ENCODE measurements at places on chromosomes 3 and 15. TPM values are rescaled to one million over a fixed set of nuclear protein-coding genes. Genes with fewer than 3 reads are reported as not detected.

BMF gene
- total RNA-seq: 8.5 TPM

DNA sequence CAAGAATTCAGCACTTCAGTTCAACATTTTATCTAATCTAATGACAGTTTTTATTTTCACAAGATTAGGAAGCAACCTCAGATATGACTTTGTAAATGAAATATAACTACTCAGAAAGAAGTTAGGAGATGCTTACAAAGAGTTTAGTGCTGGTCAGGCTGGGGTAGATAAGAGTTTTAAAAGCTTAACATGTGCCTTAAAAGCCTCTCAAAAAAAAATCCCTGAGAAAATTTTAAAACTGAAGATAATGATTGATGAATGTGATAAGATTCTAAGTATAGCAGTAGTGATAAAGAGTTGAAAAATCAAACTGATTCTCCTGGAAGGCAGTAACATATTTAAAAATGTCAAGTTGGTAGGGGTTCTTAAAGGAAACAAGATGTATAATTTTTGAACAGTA, 478.2 kb downstream of the NLGN1 start:
- H3K27ac ChIP-seq: no peak overlapping the region
- no peaks in the 10 kb centered on the region for H3K27me3 ChIP-seq
- H3K36me3 ChIP-seq: no peaks in the 10 kb centered on the region

C3orf85 gene
- not detected for total RNA-seq

GRCh38 chr3:72401005-72401545, 447.2 kb downstream of the SHQ1 start:
- H3K27ac ChIP-seq: no peak overlapping the region
- H3K36me3 ChIP-seq: peaks cover 13% of the 10 kb centered on the region
- peaks cover 18% of the 10 kb centered on the region for H3K4me1 ChIP-seq
- no peaks in the 10 kb centered on the region for H3K27me3 ChIP-seq
- no peak overlapping the region for H3K4me3 ChIP-seq

CLRN1 gene
- total RNA-seq: not detected

LDHAL6B gene
- total RNA-seq: not detected

DNA sequence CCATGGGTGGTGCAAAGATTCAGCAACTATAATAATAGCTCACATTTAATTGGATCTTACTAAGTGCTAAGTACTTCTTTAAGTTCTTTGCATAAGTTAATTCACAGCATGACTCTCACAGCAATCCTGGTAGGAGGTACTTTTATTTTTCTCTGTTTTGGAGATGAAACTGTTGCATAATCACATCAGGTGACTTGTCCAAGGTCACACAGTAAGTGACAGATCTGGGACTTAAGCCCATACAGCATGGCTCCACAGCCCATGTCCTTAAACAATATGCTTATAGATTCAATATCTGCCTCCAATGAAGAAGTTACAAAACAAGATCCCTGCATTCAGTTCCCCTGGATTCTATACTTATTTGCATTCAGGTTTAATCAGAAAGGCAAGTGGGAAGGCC, 171.8 kb downstream of the CNTN3 start:
- no peaks in the 10 kb centered on the region for H3K36me3 ChIP-seq
- H3K27me3 ChIP-seq: no peaks in the 10 kb centered on the region
- no peak for DNase-seq
- no peak overlapping the region for H3K27ac ChIP-seq
- H3K4me3 ChIP-seq: no peak overlapping the region
- H3K4me1 ChIP-seq: no peaks in the 10 kb centered on the region

DNA sequence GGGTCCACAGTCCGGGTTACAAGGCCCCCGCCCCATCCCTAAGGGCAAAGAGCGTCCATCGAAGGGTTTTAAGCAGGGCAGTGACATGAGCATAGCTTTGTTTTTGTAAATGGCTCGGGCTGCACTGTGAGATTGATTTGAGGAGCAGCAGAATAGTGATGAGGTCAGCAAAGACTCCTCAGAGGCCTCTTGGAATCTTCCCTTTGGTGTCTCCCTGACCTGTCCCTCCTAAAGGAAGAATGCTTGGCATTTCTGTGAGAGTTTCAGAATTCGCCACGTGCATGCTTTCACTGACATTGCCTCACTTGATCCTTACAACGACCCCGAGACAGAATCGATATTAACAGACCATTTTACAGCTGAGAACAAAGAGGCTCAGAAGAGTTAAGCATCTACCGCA, 20.3 kb downstream of the LAMP3 start:
- no peak for DNase-seq
- no peaks in the 10 kb centered on the region for H3K27me3 ChIP-seq
- no peak overlapping the region for H3K4me3 ChIP-seq
- H3K4me1 ChIP-seq: no peaks in the 10 kb centered on the region

WDR5B gene
- 5.1 TPM for total RNA-seq

NMNAT3 gene
- total RNA-seq: 1.1 TPM

DNA sequence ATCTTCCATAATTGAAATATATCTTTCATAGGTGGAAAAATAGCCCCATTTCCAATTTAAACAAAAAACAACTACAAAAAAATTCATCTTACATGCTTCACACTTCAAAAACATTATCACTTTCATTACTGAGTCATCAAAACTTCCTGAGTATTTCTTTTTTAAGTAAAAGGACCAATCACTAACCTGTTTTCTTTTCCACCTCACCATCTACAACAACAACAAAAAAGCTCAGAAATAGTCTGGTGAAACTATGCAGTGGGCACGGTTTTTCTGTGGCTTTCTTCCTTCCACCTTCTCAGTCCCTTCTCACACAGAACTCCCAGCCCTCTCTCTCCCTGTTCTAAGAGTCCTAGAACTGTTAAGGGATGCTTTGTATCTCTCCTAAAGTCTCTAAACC, 20.3 kb upstream of the TNIK start:
- H3K27ac ChIP-seq: peak overlapping the region; percentile 87
- peaks cover 18% of the 10 kb centered on the region for H3K4me1 ChIP-seq
- peak overlapping the region; percentile 13 for H3K4me3 ChIP-seq
- DNase-seq: peak; percentile 42
- no peaks in the 10 kb centered on the region for H3K27me3 ChIP-seq

DNA sequence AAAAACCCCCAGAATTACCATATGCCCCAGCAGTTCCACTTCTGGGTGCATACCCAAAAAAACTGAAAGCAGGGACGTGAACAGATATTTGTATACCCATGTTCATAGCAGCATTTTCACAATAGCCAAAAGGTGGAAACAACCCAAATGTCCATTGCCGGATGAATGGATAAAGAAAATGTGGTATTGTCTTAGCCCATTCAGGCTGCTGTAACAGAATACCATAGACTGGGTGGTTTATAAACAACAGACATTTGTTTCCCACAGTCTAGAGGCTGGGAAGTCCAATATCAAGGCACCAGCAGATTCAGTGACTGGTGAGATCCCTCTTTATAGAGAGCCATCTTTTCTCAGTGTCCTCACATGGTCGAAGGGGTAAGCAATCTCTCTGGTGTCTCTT, 182.1 kb upstream of the ANKRD28 start:
- H3K4me1 ChIP-seq: no peaks in the 10 kb centered on the region
- H3K36me3 ChIP-seq: no peaks in the 10 kb centered on the region
- H3K27ac ChIP-seq: no peak overlapping the region
- DNase-seq: no peak
- H3K27me3 ChIP-seq: peaks cover 2% of the 10 kb centered on the region

HDC gene
- total RNA-seq: 0.27 TPM

FHIT gene
- 41.2 TPM for total RNA-seq

UBAP1L gene
- 5.3 TPM for total RNA-seq

ESYT3 gene
- 0.74 TPM for total RNA-seq

DNA sequence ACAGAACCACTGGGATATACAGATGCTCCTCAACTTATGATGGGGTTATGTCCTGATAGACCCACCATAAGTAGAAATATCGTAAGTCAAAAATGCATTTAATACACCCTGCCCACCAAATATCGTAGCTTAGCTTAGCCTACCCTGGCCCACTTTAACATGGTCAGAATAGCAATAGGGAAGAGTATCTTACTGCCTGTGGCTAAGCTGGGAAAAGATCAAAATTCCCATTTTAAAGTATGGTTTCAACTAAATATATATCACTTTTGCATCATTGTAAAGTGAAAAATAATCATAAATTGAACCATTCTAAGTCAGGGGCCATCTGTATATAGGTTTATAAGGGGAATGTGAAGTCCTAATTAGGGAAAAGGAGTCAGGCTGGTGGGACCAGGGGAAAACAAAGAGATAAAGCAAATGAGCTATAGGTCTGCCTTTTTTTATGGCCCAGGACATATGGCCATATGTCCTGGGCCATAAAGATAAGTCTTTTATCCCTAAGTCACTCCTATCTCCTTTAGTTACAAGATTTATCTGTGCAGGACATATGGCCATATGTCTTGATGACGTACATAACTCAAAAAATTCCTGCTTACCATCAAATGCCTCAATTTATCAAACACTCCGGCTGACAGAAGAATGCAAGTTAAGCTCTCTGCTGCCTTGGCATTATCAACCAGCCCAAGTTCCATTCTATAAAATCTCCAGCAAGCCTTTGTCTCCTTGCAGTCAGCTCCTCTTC, 11.2 kb downstream of the RTP3 start:
- H3K27ac ChIP-seq: no peak overlapping the region
- H3K27me3 ChIP-seq: peaks cover 18% of the 10 kb centered on the region
- no peak overlapping the region for H3K4me3 ChIP-seq
- H3K36me3 ChIP-seq: no peaks in the 10 kb centered on the region

GRCh38 chr3:27307566-27307965, 61.6 kb downstream of the NEK10 start:
- no peaks in the 10 kb centered on the region for H3K4me1 ChIP-seq
- DNase-seq: no peak
- peaks cover 16% of the 10 kb centered on the region for H3K27me3 ChIP-seq
- no peak overlapping the region for H3K4me3 ChIP-seq
- no peak overlapping the region for H3K27ac ChIP-seq
- H3K36me3 ChIP-seq: no peaks in the 10 kb centered on the region

- no peaks in the 10 kb centered on the region for H3K27me3 ChIP-seq
- H3K4me3 ChIP-seq: no peak overlapping the region
- no peaks in the 10 kb centered on the region for H3K4me1 ChIP-seq
- no peaks in the 10 kb centered on the region for H3K36me3 ChIP-seq
Observed at GRCh38 chr3:86379280-86379679, 611.7 kb downstream of the VGLL3 start.

RPUSD2 gene
- 10.0 TPM for total RNA-seq

- peak overlapping the region; percentile 97 for H3K27ac ChIP-seq
- peak; percentile 81 for DNase-seq
- peaks cover 89% of the 10 kb centered on the region for H3K4me1 ChIP-seq
- peaks cover 29% of the 10 kb centered on the region for H3K36me3 ChIP-seq
Observed at GRCh38 chr15:38651328-38652038, 86.9 kb upstream of the RASGRP1 start.

FBXO40 gene
- not detected for total RNA-seq

LHFPL4 gene
- total RNA-seq: not detected

DNA sequence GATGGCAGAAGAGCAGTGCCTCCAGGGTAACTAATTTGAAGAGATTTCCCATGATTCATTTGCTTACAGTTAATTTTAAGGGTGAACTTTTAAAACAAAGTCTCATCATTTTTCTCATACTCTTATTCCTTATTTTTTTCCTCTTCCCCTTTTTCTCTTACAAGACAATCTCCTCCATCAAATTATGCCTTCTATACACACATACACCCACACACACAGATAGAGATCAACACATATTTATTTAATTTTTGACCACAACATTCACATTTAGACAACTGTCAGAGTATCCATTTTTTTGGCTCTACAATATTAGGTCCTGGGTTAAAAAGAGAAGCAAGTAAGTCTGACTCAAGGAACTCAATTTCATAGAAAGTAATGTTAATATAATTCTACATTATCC, 37.6 kb downstream of the AAGAB start:
- peaks cover 40% of the 10 kb centered on the region for H3K36me3 ChIP-seq
- H3K27ac ChIP-seq: no peak overlapping the region
- DNase-seq: no peak
- no peak overlapping the region for H3K4me3 ChIP-seq
- H3K4me1 ChIP-seq: peaks cover 7% of the 10 kb centered on the region
- no peaks in the 10 kb centered on the region for H3K27me3 ChIP-seq
